ENCODE measurements at places on chromosomes 11 and 22.

- DNase-seq = peak; percentile 90
Observed at GRCh38 chr11:134050541-134051383, 18.1 kb upstream of the JAM3 start.

- DNase-seq = no peak
Observed at GRCh38 chr11:102017026-102017425, 30.2 kb upstream of the CFAP300 start.

- DNase-seq = no peak
Observed at GRCh38 chr11:14446701-14447169, 52.9 kb downstream of the COPB1 start.

- DNase-seq = no peak
Observed at GRCh38 chr11:8002676-8003075, 15.5 kb downstream of the EIF3F start.

GRCh38 chr22:35502836-35503235, 37.8 kb upstream of the RASD2 start:
- no peak for DNase-seq

DNA sequence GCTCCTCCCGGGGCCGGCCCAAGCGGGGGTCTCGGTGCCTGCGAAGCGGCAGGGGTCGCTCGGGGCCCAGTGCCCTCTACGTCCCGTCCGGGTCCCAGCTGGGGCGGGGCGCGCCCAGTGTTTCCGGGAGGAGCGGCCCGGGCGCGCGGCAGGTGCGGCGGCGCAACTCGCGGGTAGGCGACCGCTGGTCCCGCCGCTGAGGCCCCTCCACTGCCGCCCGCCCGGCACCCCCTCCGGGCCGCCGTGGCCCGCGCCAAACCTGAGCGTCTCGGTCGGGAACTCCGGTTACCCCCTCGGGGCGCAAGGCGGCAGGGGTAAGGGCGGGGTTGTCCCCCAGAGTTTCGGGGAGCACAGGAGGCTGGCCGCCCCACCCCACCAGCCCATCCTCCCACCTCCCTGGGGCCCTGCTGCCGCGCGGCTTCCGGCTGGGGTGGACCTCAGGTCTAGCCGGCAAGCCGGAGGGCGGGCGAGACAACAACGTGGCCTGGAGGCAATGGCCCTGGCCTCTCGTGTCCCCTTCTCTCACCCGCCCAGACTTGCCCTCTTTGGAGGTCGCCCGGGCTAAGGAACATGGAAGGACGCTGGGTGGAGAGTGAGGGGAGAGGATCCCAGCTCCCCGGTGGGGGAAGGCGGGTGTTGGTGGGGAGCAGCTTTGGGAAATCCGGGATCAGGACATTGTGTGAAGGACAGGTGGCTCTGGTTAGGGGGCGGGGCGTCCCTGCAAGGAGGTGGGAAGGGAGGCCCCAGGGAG, 398 bp upstream of the CRACR2B start:
- no peak for DNase-seq

GRCh38 chr11:64776425-64776824, 1.9 kb downstream of the SF1 start:
- no peak for DNase-seq
